NCI-H774 (cell line): ENCODE measurements at places on chromosomes 7 and 10.

GRCh38 chr10:123972481-123973401, 81.1 kb upstream of the CPXM2 start:
- no peak for DNase-seq

DNA sequence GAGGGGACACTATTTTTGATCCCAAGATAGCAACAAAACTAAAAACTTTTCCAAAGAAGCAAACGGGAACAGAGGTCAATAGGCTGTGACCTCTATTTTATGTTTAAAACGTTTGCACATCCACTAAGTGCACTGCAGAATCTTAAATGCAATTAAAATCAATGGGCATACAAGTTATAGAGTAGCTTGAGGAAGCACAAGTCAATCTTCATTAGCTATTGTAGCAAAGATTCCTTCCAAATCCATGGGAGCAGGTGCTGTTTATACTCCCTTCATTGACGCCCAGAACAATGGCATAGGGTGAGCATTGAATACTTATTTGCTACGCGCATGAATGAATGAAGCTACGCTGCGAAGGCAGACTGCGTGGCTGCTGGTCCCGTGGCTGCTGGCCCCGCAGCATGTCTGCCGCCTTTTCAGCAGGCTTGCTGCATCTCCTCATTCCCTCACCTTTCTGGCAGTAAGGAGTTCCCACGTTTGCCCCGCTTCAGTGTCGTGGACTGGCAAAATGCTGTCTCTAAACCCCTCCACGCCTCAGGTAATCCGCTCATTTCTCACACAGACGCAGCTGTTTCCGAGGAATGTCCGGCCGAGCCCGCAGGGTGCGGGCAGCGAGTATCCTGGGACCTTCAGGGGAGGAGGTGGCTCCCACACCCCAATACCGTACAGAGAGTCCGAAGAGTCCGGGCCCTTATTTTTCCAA, 754 bp upstream of the PHYHIPL start:
- peak; percentile 59 for DNase-seq

DNA sequence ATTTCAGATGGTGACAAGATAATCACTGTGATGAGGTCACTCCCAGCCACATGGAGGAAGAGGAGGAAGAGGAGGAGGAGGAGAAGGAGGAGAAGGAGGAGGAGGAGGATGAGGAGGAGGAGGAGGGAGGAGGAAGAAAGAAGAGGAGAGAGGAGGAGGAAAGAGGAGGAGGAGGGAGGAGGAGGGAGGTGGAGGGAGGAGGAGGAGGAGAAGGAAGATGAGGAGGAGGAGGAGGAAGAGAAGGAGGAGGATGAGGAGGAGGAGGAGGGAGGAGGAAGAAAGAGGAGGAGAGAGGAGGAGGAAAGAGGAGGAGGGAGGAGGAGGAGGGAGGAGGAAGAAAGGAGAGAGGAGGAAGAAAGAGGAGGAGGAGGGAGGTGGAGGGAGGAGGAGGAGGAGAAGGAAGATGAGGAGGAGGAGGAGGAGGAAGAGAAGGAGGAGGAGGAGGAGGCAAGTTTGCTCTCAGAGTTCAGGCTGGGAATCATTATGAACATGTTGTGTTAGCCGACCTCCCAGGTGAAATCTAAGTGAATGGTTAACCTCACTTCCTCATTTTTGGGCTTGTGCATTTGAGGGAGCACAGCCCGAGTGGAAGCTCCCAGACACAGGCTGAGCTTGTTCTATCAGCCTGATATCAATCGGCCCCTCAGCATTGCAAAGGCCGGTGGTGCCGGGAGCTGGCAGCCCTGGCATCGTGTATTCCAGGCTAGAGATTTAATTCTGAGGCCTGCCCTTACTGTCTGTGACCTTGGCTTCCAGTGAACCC, 236.2 kb upstream of the PITRM1 start:
- no peak for DNase-seq

DNA sequence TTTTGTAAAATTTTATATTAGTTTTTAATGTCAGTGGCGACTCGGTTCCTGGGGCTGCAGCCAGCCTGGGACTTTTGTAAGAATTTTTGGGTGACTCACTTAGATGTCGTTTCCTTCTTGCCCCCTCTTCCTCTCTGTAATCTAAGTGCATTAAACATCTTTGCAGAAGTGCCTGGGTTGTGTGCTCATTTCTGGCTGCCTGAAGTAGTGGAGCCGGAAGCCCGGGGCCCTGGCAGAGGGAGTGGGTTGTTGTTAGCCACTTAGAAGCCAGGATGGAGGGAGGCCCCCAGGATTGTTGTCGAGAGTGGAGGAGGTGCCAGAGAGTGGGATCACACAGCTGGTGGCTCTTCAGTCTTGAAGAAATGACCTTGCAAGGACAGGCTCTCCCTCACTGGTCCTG, 11.0 kb upstream of the TRIM8 start:
- no peak for DNase-seq

GRCh38 chr10:88800152-88801125, 2.1 kb upstream of the LIPM start:
- no peak for DNase-seq

DNA sequence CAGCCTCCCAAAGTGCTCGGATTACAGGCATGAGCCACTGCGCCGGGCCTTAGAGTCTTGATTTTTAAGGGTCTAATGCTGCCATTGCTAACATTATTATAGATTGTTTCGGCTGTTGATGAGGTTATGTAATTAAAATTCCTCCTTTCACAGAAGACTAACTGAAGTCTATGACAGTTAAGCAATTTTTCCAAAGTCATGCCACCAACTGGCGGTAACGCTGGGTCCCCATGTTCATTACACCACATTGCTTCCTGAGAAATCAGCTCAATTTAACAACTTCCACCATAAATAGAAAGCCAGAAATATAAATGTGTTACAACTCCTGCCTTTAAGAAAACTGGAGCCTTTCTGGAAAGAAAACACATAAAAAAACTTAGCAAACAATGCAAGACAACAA, 3.5 kb downstream of the ERLIN1 start:
- no peak for DNase-seq

DNA sequence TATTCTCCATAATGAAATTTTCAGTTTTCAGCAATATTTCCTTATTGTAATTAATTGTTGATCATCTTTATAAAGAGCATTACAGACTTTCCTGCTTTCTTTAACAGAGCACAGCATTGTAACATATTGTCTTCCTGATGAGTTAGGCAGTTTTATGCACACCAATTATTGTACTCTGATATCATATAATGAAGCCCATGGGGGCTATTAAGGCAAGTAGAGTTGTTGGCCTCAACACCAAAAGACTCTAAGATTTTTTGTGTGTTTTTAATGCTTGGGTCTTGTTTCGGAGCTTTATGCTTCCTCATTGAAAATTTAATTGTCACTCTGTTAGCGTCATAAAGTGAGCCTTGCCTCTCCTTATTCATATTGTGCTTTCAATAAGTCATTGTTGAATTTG, 49.2 kb upstream of the ARID5B start:
- no peak for DNase-seq

- DNase-seq: no peak
Measured at GRCh38 chr7:127858915-127859189, 172.4 kb downstream of the LRRC4 start.

GRCh38 chr10:71077143-71077581, 135.2 kb upstream of the UNC5B start:
- no peak for DNase-seq

GRCh38 chr10:80137920-80138319, 5.4 kb downstream of the PLAC9 start:
- DNase-seq: no peak

- DNase-seq: no peak
Measured at GRCh38 chr7:37425498-37425897, 23.2 kb downstream of the ELMO1 start.

DNA sequence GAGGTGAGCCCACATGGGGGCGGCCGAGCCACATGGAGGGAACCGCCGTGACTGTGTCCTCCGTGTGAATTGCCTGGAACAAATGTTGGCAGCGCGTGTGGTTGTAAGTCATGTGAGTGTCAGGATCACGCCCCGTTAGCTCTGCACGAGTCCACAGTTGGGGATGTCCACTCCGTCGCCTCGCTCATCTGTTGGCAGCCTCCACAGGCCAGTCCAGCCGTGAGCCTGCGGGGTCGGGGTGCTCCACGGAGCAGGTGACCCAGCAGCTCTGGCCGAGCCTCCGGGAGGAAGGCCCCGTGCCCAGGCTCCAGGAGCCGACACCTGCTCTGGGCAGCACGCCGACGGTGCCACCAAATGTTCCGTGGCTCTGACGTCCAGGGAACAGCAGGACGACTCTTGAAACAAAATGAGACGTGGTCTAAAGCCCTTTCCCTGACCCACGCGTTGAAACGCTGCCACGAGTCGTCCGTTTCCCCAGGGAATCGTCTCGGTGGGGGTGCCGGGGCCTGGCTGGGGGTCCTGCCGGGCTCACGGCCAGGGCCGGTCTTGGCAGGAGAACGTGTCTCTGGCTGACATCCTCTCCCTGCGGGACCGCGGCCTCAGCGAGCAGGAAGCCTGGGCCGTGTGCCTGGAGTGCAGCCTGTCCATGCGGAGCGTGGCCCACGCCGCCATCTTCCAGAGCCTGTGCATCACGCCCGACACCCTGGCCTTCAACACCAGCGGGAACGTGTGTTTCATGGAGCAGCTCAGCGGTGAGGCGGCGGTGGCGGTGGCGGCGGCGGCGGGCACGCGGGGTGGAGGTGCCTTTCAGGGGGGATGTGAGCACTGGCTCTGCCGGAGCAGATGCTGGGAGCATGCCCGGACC, 7.0 kb downstream of the KNDC1 start:
- no peak for DNase-seq

DNA sequence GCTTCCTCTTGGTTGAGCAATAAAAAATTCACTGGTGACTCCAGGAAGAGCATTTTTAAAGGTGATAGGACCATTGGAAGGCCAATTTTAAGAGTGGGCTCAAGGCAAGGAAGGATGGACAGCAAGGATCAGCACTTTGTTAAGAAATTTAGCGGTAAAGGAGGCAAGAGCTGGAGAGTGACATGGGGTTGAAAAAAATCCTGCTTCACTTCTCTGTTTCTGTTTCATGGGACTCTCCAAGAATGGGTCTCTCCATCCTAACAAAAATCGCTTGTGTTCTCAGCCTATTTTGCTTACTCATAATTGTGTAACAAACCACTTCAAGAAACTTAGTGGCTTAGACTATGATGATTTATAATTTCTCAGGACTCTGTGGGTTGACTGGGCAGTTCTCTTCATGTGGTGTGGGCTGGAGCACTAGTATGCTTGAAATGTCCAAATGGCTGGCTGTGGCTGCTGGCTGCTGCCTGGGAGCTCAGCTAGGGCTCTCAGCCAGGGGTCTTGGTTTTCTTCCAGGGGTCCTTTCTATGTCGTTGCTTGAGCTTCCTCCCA, 59.8 kb upstream of the ZNRF2 start:
- no peak for DNase-seq

GRCh38 chr10:49690698-49691356, 11.4 kb downstream of the C10orf53 start:
- DNase-seq: no peak

GRCh38 chr7:3880228-3880987, 579.4 kb downstream of the SDK1 start:
- no peak for DNase-seq

- no peak for DNase-seq
Measured at GRCh38 chr10:3789621-3790020, 4.6 kb upstream of the KLF6 start.

DNA sequence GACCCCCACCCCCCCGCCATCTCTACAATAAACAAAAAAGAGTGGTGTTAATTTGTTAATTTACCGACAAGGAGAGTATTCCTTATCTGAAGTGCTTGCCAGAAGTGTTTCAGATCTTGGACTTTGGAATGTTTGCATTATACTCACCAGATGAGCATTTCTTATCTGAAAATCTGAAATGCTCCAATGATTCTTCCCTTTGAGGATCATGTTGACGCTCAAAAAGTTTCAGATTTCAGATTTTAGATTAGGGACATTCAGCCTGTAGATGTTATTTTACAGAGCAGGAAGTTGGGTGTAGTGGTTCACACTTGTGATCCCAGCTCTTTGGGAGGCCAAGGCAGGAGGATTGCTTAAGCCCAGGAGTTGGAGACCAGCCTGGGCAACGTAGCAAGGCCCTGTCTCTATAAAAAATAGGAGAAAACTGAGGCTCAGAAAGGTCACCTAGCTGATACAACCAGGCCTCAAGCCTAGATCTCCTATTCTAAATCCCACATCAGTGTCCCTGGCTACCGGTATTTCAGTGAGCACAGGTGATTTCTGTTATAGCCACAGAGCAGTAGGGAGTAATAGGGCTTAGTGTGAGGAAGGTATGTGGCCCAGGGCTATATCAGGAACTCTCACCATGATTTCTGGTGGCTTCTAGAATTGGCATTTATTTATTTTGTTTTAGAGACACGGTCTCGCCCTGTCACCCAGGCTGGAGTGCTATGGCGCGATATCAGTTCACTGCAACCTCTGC, 35.4 kb downstream of the TMEM120A start:
- DNase-seq: no peak

DNA sequence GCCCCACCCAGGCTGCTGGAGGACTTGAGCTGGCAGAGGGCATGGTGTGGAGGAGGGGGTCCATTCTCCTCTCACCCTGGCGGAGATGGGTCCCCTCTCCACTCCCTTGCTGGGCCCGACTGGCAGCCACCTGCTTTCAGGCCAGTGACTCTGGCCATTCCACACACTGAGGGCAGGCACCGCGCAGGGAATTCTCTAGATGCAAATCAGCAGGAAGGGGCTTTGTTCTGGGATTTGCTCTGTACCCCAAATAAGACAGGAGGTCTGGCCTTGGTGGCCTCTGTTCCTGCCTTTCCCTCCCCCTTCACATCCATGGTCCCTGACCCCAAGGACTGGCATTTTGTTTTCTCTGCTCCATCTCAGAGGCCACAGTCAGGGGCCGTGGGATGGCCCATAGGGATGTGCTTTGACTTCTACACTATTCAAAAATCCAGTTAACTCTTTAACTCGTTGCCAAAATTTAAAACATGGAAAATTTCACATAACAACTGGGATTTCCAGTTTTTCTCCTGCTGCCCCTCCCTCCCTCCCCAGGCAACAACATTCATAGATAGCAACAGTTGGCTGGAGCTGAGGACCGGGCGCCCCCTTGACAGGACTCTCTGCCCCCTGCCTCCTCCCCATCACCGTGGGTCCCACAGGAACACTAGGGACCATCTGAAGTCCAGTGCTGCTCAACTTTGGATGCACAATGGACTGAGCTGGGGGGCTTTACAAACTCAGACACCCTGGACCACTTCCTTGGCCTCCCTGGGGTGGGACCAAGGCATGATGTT, 33.9 kb downstream of the PPIF start:
- no peak for DNase-seq

GRCh38 chr7:43458330-43459018, 124.4 kb upstream of the STK17A start:
- no peak for DNase-seq

GRCh38 chr7:121279060-121279620, 49.7 kb upstream of the WNT16 start:
- DNase-seq: no peak

- DNase-seq: no peak
Measured at GRCh38 chr10:129593953-129594352, 126.9 kb downstream of the MGMT start.

- no peak for DNase-seq
Measured at GRCh38 chr10:100744987-100745881, at the start of gene PAX2. PAX2 (plus strand) TSS chr10:100745582; CDS start chr10:100746261, 679 bp downstream.

GRCh38 chr10:58641095-58641531, 128.4 kb downstream of the BICC1 start:
- DNase-seq: peak; percentile 16

- DNase-seq: no peak
Measured at GRCh38 chr10:22978287-22978686, 50.4 kb downstream of the ARMC3 start.
